T-helper 17 cell (primary cell): ENCODE measurements at places on chromosomes 2 and 18.

DNA sequence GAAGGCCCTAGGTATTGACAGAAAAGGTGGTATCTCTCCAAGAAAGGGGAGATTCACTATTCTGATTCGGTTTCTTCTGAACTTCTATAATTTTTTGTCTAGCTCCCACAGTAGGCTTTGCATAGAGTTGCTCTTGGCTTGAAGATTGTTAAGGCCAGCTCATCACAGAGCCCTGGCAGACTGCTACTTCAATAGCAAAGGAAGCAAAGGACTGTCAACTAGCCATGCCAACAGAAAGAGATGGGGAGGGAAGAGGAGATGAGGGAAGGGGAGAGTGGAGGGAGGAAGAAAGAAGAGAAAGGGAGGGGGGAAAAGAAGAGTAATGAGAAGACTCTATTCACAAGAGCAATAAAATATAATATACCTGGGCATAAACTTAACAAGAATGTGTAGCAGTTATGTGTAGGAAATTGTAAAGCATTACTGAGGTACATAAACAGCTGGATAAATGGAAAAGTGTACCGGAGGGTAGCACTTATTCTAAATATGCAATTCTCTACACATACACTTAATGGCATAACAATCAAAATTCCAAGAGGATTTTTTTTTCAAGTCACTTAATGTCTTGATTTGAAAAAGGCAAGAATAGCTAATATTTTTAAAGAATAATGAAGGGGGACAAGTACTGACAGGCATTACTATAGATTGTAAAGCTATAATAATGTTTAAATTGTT lies 102.5 kb downstream of the LOXHD1 start:
- H3K4me1 ChIP-seq, result peaks cover 3% of the 10 kb centered on the region
- no peaks in the 10 kb centered on the region for H3K27me3 ChIP-seq
- no peaks in the 10 kb centered on the region for H3K36me3 ChIP-seq

DNA sequence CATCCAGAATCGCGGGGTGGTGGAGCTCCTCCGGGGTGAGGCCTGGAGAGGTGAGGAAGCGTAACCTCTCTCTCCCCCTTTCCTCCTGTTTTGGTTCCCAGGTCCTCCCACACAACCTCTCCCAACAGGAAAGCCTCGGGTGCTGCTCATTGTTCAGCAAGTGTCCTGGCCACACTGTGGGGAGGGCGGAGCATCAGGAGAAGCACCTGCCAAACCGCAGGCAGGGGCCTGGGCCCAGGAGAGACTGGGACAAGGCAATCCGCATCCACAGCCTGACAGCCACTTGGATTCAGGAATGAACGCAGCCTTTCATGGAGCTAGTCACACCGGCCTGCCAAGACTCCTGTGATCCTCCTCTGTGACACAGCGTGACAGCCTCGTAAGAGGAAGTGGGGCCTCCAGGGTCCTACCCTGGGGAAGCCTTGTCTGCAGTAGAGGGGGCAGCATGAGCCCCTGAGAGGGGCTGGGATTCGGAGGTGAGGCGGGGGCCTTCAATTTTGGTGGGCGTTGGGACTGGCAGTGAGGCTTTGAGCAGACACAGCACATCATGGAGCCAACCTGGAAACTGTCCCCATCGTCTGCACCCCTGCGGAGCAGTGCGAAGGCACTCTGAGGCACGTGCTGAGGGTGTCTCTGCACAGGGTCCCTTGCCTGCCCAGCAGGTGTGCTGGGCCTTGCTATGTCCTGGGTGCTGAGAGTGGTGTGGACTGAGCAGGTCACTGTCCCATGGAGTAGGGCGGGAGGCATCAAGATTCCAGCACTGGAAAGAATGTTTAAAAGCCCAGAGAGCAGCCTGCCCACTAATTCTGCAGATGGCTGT lies 62.2 kb downstream of the EDAR start:
- H3K4me1 ChIP-seq, result peaks cover 8% of the 10 kb centered on the region
- DNase-seq, result no peak
- H3K36me3 ChIP-seq, result peaks cover 2% of the 10 kb centered on the region
- H3K27ac ChIP-seq, result no peak overlapping the region

GRCh38 chr2:152198499-152198898 lies 22.9 kb upstream of the STAM2 start:
- DNase-seq, result no peak
- H3K4me1 ChIP-seq, result no peaks in the 10 kb centered on the region
- peaks cover 28% of the 10 kb centered on the region for H3K27me3 ChIP-seq
- no peak overlapping the region for H3K4me3 ChIP-seq

GRCh38 chr2:9983401-9984216 lies 32.1 kb downstream of the GRHL1 start:
- H3K27ac ChIP-seq, result peak overlapping the region; percentile 66
- no peak overlapping the region for H3K4me3 ChIP-seq
- H3K36me3 ChIP-seq, result no peaks in the 10 kb centered on the region
- peaks cover 7% of the 10 kb centered on the region for H3K4me1 ChIP-seq
- no peak for DNase-seq

- H3K36me3 ChIP-seq, result no peaks in the 10 kb centered on the region
- H3K4me3 ChIP-seq, result no peak overlapping the region
- H3K27ac ChIP-seq, result no peak overlapping the region
- H3K4me1 ChIP-seq, result no peaks in the 10 kb centered on the region
- no peaks in the 10 kb centered on the region for H3K27me3 ChIP-seq
Observed at GRCh38 chr18:68179811-68180210, 535.1 kb downstream of the TMX3 start.

- no peaks in the 10 kb centered on the region for H3K36me3 ChIP-seq
- H3K27ac ChIP-seq, result no peak overlapping the region
- H3K4me1 ChIP-seq, result no peaks in the 10 kb centered on the region
- H3K4me3 ChIP-seq, result no peak overlapping the region
- no peak for DNase-seq
- H3K27me3 ChIP-seq, result peaks cover 6% of the 10 kb centered on the region
Observed at GRCh38 chr2:84247532-84247931, 211.5 kb downstream of the SUCLG1 start.

- H3K27me3 ChIP-seq, result no peaks in the 10 kb centered on the region
- no peak for DNase-seq
- H3K4me3 ChIP-seq, result no peak overlapping the region
- peaks cover 2% of the 10 kb centered on the region for H3K36me3 ChIP-seq
- peak overlapping the region; percentile 96 for H3K27ac ChIP-seq
- peaks cover 63% of the 10 kb centered on the region for H3K4me1 ChIP-seq
Observed at GRCh38 chr2:74841641-74842040, 7.7 kb downstream of the HK2 start.

GRCh38 chr2:216700088-216700567 lies 4.8 kb upstream of the IGFBP5 start:
- H3K36me3 ChIP-seq, result no peaks in the 10 kb centered on the region
- DNase-seq, result no peak
- no peak overlapping the region for H3K4me3 ChIP-seq

- peak; percentile 36 for DNase-seq
- peak overlapping the region; percentile 86 for H3K4me3 ChIP-seq
Observed at GRCh38 chr2:72915907-72916742, 1.2 kb upstream of the EMX1 start.

DNA sequence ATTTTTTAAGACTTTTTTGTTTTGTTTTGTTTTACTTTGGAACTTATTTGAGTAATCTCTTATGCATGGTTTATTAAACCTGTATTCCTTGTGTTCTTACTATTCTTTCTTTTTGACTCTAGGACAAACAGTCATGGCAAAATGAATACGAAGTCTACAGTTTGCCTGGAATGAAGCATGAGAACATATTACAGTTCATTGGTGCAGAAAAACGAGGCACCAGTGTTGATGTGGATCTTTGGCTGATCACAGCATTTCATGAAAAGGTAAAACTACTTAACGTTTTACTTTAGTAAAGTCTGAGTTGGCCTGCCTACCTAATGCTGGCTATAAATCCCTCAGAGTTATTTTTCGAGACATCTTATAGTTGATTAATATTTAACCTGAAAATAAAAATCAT lies 72.3 kb downstream of the ACVR2A start:
- H3K27me3 ChIP-seq, result no peaks in the 10 kb centered on the region
- no peak for DNase-seq
- no peak overlapping the region for H3K4me3 ChIP-seq

DNA sequence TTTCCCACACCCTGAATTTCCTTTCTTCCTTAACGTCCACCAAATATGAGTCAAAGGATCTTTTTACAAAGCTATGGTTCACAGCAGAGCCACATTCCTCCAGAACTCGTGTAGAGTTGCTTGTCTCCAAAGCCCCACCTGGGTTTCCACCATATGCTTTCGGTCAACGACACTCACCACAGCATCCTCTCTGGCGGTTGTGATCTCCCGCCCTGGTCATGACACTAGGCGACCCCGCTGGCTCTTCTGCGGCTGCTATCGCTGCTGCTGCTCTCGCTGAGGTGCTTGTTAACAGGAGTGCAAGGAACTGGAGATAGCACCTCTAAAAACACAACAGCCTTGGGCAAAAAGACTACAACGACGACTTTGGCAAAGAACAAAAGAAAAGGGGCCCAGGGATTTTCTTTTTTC lies 340 bp downstream of the SLC40A1 start:
- H3K4me3 ChIP-seq, result peak overlapping the region; percentile 87
- H3K27ac ChIP-seq, result peak overlapping the region; percentile 79
- DNase-seq, result peak; percentile 14
- H3K27me3 ChIP-seq, result peaks cover 10% of the 10 kb centered on the region

GRCh38 chr2:233831861-233832260 lies 22.5 kb downstream of the HJURP start:
- DNase-seq, result no peak
- no peaks in the 10 kb centered on the region for H3K4me1 ChIP-seq
- H3K36me3 ChIP-seq, result no peaks in the 10 kb centered on the region
- no peak overlapping the region for H3K4me3 ChIP-seq
- no peaks in the 10 kb centered on the region for H3K27me3 ChIP-seq

GRCh38 chr2:57544624-57545023 lies 502.0 kb upstream of the VRK2 start:
- no peak for DNase-seq
- no peaks in the 10 kb centered on the region for H3K4me1 ChIP-seq
- H3K27ac ChIP-seq, result no peak overlapping the region
- no peak overlapping the region for H3K4me3 ChIP-seq
- H3K36me3 ChIP-seq, result no peaks in the 10 kb centered on the region

DNA sequence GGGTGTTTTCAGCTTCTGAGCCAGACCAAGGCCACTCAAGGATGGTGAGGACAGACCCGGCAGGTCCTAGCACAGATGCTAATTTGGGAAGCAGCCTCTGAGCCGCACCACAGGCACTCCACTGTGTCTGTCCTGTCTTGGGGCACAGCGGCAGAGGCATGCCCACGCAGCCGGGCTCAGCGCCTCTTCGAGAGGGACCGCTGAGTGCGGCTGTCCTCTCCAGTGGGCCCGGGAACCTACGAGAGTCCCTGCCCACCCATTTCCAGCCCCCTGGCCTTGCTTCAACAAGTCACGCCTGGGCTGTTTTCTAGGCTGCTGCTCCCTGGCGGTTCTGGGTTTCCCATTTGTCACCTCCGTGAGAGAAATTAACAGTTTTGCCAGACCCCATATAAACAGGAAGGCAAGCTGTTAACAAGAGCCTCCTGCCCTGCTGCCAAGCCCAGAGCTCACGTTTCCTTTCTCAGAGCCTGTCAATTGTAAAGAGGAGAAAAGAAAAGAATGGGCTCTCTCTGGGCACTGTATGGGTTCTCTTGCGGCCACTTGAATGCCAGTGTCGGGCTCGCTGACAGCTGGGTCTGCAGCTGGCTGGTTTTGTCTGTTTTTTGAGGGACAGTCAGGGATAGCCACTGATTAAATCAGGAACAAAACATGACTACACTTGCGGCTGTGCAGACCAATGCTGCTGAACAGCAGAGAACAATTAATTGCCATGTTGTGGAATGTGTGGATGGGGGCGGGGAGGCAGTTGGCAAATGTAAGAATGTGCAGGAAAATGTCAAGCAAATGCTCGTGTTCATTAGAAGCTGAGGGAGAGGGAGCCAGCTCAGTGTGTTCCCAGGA lies 30.6 kb downstream of the TMEM17 start:
- H3K36me3 ChIP-seq, result peaks cover 2% of the 10 kb centered on the region
- peak overlapping the region; percentile 21 for H3K4me3 ChIP-seq
- peaks cover 62% of the 10 kb centered on the region for H3K27me3 ChIP-seq
- DNase-seq, result no peak

GRCh38 chr18:23529604-23530003 lies 26.3 kb downstream of the RMC1 start:
- H3K4me1 ChIP-seq, result peaks cover 4% of the 10 kb centered on the region
- no peak overlapping the region for H3K27ac ChIP-seq
- no peak for DNase-seq
- no peaks in the 10 kb centered on the region for H3K27me3 ChIP-seq

- H3K36me3 ChIP-seq, result peaks cover 2% of the 10 kb centered on the region
- peaks cover 54% of the 10 kb centered on the region for H3K27me3 ChIP-seq
- no peak for DNase-seq
- H3K4me1 ChIP-seq, result peaks cover 3% of the 10 kb centered on the region
- no peak overlapping the region for H3K4me3 ChIP-seq
Observed at GRCh38 chr2:545711-546650, 131.2 kb downstream of the TMEM18 start.

DNA sequence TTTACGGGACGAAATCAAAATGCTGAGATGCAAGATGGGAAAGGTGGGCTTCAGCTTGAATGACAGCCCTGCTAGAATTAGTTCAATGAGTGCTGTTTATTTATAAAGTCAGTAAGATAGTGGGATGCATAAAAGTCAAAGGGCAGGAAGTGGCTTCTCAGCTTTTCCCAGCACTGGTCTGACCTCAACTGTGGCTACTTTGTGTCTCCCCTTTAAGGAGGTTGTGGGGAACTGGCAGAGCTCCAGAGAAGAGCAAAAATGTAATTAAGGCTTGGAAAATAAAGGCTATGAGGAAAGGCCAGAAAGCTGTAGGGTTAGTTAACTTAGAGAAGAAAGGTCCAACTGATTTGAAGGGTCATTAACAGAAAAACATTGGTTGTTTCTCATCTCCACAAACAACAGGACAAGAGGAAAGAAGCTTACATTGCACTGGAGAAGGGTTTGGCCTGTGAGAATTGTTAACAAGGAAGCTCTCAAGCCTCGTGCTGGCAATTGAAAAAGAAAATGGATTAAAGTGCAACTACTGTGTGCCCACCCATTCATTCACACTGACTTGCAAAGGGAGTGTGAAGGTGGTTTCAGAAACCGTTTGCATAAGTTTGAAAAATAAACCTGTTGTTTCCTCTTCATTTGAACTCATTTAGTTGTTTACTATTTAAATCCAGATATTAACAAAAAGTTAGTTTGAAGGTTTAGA lies 68.8 kb upstream of the CD28 start:
- peaks cover 25% of the 10 kb centered on the region for H3K4me1 ChIP-seq
- DNase-seq, result no peak
- peak overlapping the region; percentile 53 for H3K27ac ChIP-seq

DNA sequence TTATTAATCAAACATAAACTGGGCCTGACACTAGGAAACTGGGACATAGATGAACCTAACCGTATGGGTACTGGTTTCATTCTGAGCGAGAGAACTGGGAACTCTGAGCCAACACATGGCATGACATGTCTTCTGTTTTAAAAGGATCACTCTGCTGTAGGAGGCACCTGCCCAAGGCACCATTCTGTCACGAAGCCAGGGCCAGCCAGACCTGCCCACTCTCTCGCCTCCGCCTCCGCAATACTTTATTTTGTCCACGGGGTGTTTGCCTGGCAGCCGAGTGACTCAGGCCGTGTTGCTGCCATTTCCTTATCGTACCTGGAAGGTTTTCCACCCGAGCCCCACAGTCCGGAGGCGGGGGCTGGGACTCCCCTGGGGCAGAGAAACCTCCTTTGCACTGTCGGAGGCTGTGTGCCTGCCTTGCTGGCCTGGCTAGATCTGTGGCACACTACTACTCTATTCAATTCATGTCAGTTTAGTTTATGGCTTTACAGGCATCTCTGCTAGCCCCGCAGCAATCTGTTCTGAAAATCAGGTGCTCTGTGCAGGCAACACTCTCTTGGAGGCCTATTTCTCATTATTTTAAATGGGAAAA lies 120.4 kb upstream of the ACKR3 start:
- no peak overlapping the region for H3K4me3 ChIP-seq
- no peak for DNase-seq
- H3K27ac ChIP-seq, result no peak overlapping the region
- peaks cover 8% of the 10 kb centered on the region for H3K36me3 ChIP-seq
- H3K4me1 ChIP-seq, result peaks cover 2% of the 10 kb centered on the region
- H3K27me3 ChIP-seq, result peaks cover 45% of the 10 kb centered on the region
